NCI-H748 treated with DMSO at 0.1 percent for 48 hours (cell line): ENCODE measurements at places on chromosomes 1 and 21.
A peak's percentile ranks its signal among the peaks of the same experiment; 100 is the strongest.

- no peak for DNase-seq
Observed at GRCh38 chr21:45506241-45506817, 35.9 kb downstream of the SLC19A1 start.

GRCh38 chr1:53934170-53934765 lies 11.2 kb downstream of the IFT25 start:
- no peak for DNase-seq

DNA sequence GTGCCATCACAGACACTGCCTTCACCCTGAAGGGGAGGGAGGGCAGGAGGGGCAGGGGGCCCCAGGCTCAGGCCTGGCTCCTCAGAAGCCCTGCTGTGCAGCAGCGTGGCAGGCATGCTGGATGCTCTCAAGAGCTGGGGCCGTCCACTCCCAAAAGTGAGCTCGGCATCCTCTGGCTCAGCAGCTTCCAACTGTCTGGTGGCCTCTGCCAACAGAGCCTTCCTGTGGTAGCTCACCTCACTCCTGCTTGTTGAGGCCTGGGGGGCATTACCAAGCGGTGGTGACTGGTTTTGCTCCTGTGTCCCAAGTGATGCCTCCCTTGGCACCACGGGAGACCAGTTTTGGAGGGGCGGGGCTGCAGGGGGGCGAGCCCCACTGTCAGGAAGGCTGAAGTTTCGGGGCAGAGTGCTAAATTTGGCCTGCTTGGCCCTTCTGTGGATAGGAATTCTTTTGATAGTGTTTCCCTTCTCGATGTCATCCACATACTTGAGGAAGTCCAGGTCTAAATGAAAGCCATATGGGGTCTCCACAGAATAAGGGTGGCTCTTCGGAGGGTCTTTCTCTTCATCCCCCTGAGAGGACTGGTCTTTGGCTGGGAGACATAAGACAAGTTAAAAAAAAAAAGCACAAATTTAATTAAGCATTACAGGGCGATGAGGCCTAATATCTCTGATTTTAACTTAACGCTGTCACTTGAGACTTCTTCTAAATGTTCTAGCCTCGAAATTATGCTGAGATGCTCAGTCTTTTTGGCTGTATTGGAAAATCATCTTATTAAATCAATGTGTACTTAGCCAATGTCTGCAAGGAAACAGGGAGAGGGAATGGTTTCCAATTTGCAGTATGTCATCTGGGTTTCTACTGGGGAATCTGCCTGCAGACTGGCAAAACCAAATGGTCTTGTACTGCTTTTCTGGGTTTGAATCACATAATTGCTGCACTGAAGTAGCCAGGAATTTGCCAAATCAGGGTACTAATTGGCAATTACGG lies 44.4 kb downstream of the KANK4 start:
- no peak for DNase-seq

GRCh38 chr1:201539561-201540431 lies 869 bp downstream of the NAV1 start:
- peak; percentile 62 for DNase-seq

- no peak for DNase-seq
Observed at GRCh38 chr1:15975358-15975804, 520 bp downstream of the ZBTB17 start.

- DNase-seq = no peak
Observed at GRCh38 chr1:7529917-7530316, 241.2 kb upstream of the VAMP3 start.

DNA sequence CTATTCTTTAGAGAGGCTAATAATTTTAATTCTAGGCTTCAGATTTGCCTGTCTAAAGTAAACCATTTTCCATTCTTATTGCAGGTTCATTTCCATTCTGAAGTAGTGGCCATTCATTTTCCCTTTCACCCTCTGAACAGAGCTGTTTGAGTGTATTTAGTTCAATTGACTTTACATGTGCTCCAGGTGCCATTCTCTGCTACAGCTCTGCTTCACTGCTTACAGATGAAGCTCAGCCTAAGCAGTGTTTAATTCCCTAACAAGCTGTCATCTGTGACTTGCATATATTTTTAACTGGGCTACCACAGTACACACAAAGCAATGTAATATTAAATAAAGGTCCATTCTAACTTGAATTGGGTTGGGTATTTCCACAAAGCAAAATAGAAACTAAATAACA lies 1031.6 kb downstream of the KCNT2 start:
- DNase-seq = peak; percentile 33

- peak; percentile 53 for DNase-seq
Observed at GRCh38 chr1:178093951-178094738, at the start of gene RASAL2. Gene RASAL2 (plus strand): TSS chr1:178094104. CDS start chr1:178094493, 389 bp downstream.

DNA sequence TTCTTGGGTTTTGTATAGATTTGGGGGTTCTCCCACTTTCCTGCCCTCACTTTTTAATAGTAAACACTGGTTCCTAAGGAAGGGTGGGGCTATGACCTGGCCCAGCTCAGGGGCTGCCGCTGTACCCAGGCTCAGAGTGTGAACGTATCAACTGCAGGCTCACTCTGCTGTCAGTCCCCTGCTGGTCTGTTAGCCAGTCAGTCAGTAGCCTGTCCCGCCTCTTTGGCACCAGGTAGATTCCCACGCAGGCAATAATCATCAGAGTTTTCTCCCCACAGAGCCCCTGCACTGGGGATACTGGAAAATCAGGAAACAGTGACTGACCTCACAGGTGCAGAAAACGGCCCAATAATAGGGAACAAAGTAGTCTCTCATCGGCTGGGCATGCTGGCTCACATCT lies 15.0 kb upstream of the ALPL start:
- no peak for DNase-seq

DNA sequence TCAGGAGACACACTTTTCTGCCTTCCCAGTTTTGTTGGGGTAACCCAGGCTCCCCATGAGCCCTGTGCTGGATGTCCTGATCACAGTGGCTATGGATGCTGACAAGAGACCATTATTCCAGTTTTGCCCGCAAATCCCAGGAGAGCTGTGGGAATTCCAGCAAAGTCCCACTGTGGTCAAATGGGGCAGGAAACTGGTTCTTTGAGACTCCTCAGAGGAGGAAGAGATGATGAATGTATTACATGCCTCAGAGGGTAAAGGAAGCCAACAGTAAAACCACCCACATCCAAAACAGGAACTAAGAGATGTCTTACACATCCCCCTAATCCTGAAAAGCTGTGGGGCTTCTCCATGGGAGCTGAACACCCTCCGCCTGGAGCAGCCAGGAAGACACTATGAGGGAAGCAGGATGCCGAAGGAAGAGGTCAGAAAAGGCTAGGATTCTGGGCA lies 12.8 kb upstream of the MPZL1 start:
- no peak for DNase-seq

- no peak for DNase-seq
Observed at GRCh38 chr1:44220001-44220751, 6.9 kb downstream of the DMAP1 start.

- DNase-seq = no peak
Observed at GRCh38 chr1:4673494-4673893, 19.1 kb downstream of the AJAP1 start.

- DNase-seq = peak; percentile 40
Observed at GRCh38 chr1:78145105-78145580, 99.4 kb downstream of the GIPC2 start.

DNA sequence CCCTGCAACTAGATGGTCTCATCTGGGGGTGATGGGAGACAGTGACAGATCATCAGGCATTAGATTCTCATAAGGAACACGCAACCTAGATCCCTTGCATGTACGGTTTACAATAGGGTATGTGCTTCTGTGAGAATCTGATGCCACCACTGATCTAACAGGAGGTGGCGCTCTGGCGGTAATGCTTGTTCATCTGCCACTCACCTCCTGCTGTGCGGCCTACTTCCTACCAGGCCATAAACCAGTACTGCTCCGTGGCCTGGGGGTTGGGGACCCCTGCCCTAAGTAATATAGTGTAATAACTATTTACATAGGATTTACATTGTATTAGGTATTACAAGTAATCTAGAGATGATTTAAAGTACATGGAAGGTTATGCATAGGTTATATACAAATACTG lies 134.9 kb downstream of the CLEC20A start:
- DNase-seq = no peak

DNA sequence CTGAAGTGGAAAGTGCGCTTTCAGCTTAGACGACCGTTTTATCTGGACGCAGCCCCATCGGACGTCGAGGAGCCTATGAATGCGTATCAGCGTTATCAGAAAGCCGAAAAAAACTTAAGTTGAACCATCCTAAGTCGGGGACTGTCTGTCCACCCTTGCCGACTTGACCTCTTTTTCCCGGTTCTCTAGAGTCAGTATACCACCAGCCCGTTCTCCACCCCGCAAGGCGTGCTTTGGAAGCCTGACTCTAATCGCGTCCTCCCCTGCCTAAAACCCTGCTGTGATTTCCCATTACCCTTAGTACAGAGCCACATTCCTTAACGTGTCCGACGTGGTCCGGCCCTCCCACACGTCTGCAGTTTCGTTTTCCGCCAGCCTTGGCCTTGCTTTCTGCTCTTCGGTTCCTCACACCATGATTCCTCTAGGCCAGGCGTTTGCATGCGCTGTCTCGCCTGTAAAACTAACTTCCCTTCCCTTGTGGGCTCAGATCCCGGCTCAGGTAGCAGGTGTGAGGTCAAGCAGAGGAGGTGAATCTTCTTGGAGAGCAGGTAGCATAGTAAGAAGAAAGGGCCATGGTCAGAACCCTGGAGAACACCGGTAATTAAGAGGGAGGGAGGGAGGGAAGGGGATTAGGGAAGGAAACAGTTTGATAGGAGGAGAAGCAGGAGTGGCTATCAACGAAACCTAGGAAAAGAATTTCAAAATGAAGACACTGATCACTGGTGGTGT lies 865 bp downstream of the ADPRS start:
- DNase-seq = no peak

DNA sequence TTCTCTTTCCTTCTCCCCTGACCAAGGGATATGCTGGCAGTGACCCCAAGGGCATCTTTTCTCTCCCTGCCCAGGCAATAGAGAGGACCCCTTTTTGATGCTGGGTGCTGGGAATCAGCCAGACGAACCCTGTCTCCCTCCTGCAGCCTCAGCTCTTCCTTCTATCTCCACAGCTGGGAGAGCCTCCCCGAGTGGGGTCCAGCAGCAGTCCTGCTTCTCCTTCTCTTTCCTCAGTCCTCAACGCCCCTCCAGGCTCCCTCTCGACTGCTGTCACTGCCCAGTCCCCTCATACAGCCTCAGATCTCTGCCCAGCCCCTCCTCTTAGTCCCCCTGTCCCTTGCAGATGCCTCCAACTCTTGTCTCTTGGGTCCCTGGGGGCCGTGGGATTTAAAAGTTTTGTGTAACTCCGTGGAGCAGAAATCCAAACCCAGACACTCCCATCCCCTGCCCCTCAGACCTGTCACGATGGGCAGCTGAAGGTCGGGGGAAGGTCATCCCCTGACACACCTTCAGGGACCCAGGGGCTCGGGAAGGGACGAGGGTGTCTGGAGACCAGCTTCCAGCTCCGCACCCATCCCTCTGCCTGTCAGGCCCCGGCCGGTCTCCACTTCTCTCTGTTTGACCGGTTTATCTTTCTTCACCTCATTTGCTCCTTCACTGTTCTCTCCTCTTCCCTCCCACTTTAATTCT lies 5.8 kb upstream of the ETV3L start:
- no peak for DNase-seq

DNA sequence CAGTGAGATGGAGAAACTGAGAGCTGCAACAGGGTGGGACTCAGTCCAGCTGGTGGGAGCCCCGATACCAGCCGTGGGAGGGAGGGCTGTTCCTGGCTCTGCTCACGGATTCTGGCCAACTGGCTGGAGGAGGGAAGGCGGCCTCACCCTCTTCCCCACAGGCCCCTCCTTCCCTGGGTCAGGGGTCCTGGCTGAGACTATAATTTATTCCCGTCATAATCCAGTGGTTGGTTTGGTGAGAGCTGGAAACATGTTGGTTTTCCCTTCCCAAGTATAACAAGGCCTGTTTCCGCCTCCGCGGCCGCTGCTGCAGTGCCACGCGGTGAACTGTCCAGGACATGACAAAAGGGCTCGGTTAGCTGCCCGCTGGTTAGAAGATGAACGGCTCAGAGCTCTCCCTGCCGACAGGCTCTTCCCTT lies 10.0 kb downstream of the PTPRF start:
- no peak for DNase-seq

GRCh38 chr1:181032535-181032934 lies 1.2 kb upstream of the MR1 start:
- DNase-seq = no peak

GRCh38 chr21:34365809-34366208 lies 2.0 kb downstream of the KCNE2 start:
- DNase-seq = no peak

DNA sequence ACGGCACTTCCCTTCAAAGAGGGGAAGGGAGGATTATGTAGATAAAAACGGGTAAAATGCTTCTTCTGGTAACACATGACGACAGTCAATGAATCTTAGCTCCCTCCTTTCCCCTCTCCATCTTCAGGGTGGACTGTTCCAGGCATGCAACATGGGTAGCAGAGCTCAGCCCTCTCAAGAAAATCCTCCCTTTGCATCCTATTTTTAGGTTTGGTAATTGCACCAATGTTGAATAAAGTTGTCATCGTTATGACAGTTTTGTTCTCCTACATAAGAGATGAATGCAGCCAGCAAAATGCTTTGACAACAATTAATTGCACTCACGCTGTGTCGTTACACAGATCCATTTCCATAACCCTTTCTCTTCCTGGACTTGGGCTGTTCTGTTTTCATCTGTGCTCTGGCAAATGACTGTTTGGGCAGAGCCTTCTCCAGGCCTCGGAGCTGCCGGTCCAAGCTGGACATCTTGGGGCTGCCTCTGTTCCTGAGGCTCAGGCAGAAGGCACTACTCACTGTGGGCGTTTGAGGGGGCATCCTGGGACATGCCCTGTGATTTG lies 127.6 kb downstream of the CNIH3 start:
- DNase-seq = peak; percentile 3

DNA sequence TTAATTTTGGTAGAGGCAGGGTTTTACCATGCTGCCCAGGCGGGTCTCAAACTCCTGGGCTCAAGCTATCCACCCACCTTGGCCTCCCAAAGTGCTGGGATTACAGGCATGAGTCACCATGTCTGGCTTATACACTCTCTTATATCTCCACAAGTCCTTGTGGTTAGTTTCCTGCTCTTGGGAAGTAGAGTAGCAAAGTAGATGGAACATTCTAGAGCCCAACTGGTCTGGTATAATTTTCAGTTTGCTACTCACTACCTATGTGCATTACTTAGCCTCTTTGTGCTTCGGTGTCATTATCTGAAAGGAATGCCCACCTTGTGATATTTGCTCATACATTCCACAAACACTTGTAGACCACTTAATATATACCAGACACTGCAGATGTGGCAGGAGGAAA lies 96.6 kb upstream of the IPO9 start:
- no peak for DNase-seq

DNA sequence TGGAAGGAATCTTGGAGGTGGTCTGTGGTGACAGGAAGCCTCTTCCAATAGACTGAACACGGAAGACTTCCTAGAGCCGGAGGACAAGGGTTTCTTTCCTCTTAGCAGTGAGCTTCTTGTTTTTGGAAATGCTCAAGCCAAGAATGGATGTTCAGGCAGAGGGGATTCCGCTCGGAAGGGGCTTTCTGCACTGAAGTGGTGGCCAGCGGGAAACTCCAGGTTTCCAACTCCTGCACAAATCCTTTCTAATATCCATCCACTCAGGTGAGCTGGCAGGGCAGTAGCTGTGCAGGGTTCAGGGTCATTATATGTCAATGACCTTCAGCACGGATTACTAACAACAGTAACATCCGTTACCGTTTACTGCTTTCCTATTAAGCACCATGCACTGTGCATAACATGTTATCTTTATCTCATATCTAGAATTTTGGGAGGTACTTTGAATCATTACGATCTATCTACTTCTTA lies 573 bp upstream of the CPT2 start:
- no peak for DNase-seq

GRCh38 chr1:246779561-246780175 lies 55.5 kb downstream of the SCCPDH start:
- DNase-seq = no peak
